ENCODE measurements at places on chromosomes 1 and 21.

DNA sequence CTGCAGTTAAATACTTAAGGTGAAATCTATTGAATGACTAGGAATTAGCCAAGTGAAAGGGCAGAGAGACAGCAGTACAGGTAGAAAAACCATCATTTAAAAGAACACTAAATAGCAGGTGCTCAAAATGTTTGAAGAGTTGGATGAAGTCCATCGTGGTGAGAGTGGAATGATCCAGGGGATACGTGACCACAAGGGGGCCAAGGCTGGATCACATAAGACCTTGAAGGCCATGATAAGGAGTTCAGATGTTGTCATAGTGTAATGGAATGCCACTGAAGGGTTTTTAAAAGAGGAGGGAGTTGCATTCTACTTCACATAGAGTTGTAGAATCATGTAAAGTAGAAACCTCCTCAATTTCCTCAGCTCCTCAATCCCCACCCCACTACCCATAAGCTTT is 34.8 kb upstream of the HOOK1 start:
- peak; percentile 24 for DNase-seq

DNA sequence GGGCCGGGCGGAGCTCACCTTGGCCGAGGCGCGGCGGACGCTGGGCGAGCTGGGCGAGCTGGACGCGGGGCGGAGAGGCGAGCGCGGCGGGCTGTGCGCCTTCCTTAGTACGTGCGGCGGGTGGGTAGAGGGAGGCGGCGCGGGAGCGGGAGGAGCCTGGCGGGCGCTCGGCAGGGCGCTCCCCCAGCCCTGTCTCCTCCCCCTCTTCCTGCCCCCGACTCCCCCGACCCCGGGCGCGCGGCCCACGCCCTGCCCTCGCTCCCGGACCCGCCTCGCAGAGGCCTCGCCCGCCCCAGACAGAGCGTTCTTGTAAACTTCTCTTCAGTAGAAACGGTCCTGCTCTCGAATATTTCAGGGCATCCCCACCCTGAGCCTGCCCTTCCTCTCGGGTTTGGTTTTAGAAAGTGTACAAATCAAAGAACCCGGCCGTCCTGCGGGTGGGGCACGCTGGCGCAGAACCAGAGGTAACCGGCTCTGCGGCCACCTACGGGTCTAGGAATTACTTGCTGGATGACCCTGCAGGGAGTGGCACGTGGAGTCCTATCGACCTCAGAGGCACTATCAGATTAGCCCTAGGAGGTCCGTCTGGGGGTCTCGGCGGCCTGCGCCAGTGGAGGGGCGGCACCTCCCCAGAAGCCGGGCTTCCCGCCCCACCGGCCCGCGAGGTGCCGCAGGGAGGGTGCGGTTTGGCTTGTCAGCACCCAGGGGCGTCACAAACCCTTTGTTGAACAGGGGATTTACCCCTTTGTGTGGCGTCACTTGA is at the start of gene S100A10:
Gene S100A10 (minus strand): TSS at position 126 of the 763 bp plus-strand sequence. CDS start 7,629 bp downstream, outside the sequence.
- peak; percentile 82 for DNase-seq

DNA sequence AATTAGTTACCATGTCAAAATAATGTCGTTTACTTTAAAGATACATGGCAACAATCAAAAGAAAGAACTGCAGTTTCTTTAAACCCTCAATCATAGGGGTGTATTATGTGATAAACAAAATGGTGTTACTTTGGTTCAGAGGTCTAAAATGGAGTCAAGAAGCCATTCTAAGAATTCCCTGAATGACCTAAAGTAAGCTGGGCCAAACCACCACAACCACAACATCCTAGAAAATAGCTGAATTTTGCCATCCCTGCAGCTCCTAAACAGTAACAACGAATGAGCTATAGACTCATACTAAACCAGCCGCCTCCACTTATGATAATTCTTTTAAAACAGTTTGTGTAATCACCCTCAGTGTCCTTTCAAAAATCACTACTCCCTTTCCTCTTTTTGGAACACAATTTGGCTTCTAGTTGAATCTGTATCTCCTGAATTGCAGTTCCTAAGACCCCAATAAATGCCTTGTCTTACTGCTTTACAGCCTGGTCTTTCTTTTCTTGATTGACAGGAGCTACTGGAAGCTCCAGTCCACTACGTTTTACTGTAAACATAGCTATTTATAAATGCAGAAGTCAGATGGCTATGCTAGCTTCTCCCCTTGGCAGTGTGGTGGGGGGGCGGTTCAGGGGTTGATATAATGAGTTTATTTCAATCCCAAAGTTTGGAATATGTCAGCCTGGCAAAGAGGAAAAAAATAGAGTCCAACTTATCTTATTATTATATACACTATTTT is 84.3 kb downstream of the PLPPR4 start:
- no peak for DNase-seq

GRCh38 chr1:245969283-245969682 is 537.8 kb downstream of the SMYD3 start:
- DNase-seq = no peak

- DNase-seq = no peak
Observed at GRCh38 chr21:38056481-38056880, 140.2 kb upstream of the KCNJ6 start.

DNA sequence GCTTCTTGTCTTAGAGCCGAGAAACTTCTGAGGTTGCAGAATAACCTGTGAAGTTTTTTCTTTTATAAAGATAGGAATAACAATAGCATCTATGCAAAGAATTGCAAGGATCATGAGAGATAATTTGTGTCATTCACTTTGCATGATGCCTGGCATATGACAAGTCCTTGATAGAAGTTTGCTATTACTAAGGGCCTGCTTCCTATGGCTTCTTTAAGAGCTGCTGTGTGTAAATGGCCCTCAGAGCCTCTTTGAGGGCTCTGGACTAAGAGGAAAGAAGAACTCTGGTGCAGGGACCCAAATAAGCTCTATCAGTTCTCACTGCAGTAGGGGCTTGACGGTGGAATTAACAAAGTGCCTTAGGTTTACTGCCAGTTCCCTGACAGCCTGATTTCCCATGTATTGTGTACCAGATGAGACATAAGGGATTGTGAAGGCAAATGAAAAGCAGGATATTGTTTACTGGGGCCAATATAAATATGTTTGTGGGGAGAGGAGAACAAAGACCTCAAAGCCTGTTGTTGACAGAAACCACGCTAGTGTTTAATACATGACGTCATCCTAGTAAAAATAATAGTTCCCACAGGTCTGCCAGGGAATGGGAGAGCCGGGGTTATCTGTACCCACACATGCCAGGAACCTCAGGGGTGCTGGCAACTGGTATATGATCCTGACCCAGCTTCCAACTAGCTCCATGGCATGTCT is 131.2 kb upstream of the UBE2U start:
- DNase-seq = no peak

- DNase-seq = no peak
Observed at GRCh38 chr1:89962024-89962741, 32.7 kb upstream of the ZNF326 start.

Measured in erythroblast (primary cell).